ENCODE measurements at places on chromosomes 12 and 14.

- no peak for DNase-seq
Observed at GRCh38 chr14:71021347-71022011, 114.2 kb downstream of the PCNX1 start.

DNA sequence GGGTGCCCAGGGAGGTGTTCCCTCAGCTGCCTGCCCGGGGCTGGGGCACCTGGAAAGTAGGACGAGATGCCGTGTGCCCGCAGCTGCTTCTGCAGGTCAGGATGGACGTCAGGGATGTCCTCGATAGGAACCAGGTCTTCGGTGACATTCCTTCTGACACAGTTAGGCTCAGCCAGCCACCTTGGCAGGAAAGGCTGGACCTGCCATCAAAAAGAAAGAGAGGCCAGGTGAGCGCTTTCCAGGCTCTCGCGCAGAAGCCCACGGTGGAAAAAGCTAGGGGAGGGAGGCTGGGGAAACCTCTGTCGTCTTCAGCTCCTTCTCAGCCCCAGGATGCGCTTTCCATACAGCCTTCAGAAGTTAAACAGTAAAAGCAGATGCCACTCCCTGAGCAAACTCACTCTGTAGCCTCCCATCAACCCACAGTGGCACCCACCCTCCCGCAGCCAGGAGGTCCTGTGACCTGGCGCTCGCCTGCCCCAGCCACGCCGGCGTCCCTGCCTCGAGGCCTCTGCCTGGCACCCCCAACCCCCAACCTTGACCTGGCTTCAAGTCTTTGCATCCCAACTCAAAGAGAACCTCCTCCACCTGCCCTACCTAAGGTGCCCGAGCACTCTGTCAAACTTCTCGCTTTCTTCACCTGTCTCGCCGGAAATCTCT lies 1.3 kb downstream of the DDX51 start:
- no peak for DNase-seq

DNA sequence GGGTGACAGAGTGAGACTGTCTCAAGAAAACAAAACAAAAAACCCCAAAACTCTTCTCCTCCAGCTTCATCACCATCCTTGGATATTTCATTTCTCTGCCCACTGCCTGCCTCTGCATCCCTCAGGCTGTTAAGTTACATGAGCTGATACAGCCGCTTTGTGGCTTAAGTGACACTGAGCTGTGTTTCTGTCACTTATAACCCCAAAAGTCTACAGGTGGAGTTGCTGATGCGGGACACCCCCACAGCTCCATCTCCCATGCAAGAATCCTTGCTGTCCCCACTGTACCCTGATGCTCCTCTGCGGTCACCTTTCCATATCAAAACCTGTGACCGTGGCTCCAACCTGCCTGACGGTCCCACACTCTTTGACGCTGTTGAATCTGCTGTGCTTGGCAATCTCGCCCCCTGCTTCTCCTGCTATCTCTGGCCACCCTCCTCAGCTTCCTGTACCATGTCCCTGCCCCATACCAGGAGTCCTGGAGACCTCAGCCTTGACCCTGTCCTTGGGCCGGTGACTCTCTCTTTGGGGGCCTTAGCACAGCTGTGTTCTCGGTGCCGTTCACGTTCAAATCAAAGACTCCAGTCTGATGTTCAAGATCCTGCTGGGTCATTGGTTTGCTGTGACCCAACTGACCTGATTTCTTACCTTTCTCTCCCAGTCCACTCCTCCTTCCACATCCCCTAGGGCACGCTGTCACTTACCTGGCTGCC lies 20.3 kb downstream of the HVCN1 start:
- DNase-seq: no peak

DNA sequence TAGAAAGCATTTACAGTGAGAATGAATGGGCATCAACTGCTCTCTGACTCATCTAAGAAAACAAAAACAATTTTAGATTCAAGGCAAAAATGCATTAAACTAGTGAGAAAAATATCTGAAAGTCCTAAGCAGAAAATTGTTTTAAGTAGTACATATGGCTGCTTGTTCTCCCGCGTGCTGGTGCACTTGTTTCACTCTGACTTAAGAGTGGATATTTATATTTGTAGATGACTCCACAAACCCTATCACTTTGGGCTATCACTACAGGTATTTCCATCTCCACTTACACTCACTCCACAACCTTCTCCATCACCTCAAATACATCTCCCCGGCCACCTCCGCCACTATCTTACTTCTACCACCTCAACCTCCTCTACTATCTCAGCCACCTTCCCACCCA lies 253.9 kb upstream of the EGLN3 start:
- DNase-seq: no peak

GRCh38 chr12:110636516-110636915 lies 22.6 kb downstream of the TCTN1 start:
- no peak for DNase-seq

DNA sequence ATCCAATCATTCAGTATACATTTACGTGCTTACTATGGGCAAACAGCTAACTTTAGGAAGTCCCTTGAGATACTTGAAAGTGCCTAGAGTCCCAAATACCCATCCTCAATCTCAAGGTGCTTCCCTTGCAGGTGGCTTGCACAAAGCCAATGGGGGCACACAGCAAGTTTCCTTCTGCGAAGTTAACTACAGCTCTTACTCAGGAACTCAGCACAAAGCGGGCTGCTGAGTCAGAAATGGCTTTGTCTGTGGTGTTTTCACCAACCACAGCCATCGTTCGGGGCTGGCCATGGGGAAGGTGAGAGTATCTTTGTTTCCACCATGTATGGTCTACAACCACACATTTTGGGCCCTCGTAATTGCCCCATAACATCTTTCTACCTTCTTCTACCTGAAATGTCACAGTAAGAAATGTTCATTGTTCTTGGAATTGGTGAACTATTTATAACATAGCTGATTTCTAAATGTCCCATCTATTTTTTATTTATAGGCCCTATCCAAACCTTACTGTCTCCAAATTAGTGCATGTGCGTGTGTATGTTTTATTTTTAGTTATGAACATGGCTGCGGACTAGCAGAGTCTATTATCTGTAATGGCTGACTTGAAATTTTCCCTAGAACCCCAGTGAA lies 13.9 kb downstream of the MFAP5 start:
- DNase-seq: no peak

DNA sequence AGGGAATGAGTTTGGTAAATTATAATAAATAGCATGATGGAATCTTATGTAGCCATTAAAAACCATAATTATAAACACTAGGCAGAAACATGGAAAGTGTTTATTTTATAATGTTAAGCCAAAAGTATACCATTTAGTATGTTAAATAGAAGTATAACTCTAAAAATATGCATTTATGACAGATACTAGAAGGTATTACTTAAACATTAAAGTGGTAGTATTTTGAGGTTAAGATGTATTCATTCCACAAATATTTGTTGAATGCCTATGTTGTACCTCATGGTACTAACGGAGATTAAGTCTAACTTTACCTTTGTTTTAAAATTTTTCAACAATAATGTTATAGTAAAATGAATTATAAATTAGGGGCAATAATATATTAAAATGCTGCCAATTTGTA lies 24.1 kb downstream of the TTC8 start:
- DNase-seq: no peak

- no peak for DNase-seq
Observed at GRCh38 chr12:78403681-78404080, 460.9 kb upstream of the SYT1 start.

- no peak for DNase-seq
Observed at GRCh38 chr12:32272465-32272864, 126.9 kb upstream of the FGD4 start.

- no peak for DNase-seq
Observed at GRCh38 chr12:32322354-32322753, 77.0 kb upstream of the FGD4 start.

DNA sequence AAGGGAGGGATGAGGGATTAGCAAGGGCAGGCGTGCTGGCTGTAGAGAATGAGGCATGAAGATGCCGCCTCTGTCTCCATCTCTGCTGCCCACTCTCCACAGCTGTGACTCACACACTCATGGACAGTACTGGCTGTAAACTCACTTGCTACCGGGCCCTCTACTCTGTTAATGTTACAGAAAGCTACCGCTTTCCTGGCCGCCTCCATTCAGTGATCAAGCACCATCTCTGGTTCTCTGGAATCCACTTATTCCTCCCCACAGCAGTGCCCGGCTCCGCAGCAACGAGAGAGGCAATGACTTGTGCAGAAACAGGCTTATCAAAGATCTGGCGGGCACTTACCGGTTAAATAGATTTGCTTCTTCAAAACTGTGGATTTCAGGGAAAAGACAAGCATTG lies 34.8 kb downstream of the AMN start:
- no peak for DNase-seq

- no peak for DNase-seq
Observed at GRCh38 chr12:108839018-108839889, 18.1 kb downstream of the SSH1 start.

DNA sequence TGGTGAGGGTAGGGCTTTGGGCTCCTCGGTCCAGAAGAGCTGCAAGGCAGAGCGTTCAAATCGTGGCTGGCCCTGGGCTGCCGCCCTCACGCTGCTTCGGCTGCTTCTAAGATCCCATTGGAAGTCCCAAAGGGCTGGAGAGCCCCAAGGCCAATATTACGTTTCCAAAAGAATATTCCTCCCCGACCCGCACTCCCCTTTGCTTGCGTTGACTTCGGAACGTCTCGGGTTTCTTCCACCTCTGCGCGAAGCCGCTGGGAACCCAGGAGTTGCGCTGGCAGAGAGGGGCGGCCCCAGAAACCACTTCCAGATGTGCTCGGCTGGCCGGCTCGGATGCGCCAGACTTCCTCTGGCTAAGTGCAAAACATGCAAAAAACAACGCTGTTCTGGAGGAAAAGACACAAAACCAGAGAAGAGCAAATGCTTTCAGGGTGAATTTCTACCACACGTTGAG lies at the start of gene GLT8D2:
Gene GLT8D2, minus strand, starts transcription at position 285 of the 454 bp plus-strand sequence. CDS start 30,539 bp downstream, outside the sequence.
- no peak for DNase-seq

DNA sequence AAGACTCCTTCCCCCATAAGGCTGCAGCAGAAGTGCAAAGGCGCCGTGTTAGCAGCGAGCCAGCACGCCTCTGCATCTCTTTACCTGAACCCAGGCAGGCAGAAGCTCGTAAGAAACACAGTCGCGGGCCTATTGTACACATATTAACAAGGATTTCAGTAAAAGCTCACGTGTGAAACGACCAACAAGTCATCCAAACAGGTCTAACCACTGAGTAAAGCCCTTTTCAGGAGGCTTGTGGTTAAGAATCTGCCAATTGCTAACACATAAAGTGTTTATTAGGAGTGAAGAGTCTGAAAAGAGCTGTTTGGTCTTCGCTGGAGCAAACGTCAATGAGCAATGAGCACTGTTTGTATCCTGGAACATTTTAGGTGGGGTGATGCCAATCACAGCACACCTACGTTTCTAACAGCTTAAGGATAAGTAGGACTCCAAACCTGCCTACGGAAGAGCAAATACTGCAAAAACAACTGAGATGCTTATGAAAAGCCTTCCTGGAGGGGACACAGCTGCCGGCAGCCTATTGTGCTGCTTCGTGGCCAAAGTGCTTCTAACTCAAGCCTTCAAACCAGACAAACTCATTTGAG lies 43.1 kb downstream of the PRKAB1 start:
- no peak for DNase-seq

- no peak for DNase-seq
Observed at GRCh38 chr12:109020796-109021380, at the start of gene SVOP. Gene SVOP, minus strand, starts transcription at chr12:109021068. Its CDS starts 200 bp downstream, at chr12:109020868.

DNA sequence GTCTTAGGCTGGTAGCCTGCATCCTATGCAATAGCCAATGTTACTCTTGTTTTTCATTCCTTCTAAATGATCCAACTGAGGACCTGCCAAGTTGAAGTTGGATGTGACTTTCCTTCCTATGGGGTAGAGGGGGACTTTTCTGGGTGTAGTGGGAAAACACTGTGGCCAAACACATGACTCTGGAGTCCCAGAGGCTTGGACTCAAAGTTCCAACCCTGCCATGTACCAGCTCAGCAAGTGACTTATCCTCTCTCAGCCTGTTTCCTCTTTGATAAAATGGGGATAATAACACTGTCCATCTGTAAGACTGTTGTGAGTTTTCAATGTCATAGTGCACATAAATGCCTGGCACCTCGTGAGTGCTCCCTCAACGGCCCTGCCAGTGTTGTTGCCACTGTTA lies 97.0 kb downstream of the ZFP36L1 start:
- no peak for DNase-seq

- DNase-seq: no peak
Observed at GRCh38 chr14:93987815-93988476, 9.2 kb upstream of the CCDC197 start.

GRCh38 chr14:38125481-38126037 lies 82.1 kb upstream of the SSTR1 start:
- no peak for DNase-seq

DNA sequence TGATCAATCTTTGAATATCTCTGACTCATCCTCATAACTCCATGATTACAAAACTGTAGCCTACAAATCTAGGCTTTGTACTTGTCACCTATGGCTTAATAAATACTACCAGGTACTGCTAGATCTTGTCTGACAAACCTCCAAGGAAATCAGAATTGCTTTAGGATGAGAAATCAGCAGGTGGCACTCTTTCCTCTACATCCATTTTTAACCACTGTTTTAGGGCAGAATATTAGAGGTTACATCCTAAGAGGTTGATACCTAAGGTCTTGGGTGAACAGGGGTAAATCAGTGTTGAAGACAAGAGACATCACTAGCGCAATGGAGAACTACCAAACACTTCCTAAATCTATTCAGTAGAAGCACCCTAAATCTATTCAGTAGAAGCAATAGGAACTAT lies 63.1 kb upstream of the SOX5 start:
- no peak for DNase-seq

DNA sequence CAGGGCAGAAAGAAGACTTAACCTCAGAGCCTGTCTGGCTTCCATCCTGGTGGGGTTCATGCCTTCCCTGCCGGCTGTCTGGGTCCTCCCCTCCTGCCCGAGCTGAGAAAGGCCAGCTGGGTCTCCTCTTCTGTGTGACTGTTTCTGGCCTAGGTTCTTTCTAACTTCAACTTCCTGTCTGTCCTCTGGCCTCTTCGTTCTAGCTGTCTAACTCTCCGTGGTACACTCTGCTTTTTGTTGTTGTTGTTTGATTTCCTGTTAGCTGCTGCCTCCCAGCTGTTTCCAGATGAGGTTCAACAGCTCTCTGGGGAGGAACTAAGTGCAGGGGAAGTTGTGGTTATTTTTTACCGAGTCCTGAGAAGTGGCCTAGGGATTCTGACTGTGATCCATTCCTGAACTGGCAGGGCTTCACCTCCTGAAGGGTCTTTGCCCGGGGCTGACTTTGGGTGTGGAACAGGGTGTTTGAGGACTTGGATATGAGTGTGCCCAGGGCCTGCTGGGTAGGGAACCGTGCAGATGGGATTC lies 3.2 kb downstream of the MLXIP start:
- DNase-seq: no peak

DNA sequence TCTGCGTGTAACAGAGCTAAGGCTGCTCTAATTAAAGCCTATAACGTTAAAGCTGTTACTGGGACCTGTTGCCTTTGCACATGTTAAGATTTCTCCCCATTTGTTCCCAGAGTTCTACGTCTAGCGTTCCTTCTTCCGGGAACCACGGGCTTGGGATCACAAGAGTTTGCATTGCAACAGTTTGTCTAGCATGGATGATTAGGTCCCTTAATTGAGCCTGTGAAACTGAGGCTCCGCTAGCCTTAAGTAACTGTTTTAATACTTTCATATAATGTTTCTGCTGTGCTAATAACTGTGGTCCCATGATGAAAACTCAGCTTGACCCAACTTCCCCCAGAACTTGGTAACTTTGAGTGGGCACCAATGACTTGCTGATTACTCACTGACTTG lies 16.7 kb upstream of the LYZ start:
- DNase-seq: no peak
